H1 (cell line): ENCODE measurements at places on chromosomes 5 and 9.

DNA sequence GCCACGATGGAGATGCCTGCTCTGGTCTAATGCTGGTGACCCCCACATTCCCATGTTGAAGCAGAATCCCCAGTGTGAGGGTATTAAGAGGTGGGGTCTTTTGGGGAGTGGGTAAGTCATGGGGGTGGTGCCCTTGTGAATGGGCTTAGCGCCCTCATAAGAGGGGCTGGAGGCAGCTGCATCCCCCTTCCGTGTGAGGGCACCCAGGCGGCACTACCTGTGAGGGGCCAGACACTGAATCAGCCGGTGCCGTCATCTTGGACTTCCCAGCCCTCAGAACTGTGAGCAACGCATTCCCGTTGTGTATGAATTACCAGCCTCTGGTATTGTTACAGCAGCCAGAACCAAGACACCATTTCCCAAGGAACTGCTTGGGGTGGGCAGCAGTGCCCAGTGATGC, 27.0 kb upstream of the RNF130 start:
- H3K4me3 ChIP-seq, result no peak overlapping the region
- no peaks in the 10 kb centered on the region for H3K27me3 ChIP-seq
- no peak for DNase-seq

DNA sequence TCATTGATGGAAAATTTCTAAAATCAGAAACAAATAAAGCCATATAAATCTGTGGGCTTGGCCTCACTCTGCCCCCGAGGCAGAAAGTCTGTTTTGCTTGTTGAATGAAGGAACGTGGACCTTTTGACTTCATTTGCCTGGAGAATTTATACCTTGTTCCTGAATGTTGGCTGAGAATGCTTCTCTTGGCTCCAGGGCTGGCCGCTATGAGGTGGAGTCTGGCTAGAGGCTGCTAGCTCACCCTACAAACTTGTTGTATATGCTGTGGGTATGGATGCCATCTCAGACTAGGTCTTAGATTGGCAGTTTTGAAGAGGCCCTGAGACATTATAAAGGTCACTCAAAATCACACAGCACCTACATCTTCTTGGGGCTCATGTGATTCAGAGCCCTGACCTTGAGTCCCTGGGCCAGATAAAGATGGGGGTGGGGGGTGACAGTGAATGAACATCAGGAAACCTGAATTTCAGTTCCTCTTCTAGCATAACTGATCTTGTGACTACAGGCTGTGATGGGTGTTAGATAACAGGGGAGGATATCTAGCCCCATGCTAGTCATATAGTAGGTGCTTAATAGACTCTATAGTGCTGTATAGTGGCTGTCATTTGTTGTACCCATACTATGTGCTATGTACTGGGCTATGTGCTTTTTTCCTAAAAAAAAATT, 2.8 kb downstream of the GM2A start:
- H3K27me3 ChIP-seq, result no peaks in the 10 kb centered on the region
- no peak overlapping the region for H3K27ac ChIP-seq
- DNase-seq, result no peak
- peaks cover 7% of the 10 kb centered on the region for H3K4me1 ChIP-seq
- H3K36me3 ChIP-seq, result no peaks in the 10 kb centered on the region

DNA sequence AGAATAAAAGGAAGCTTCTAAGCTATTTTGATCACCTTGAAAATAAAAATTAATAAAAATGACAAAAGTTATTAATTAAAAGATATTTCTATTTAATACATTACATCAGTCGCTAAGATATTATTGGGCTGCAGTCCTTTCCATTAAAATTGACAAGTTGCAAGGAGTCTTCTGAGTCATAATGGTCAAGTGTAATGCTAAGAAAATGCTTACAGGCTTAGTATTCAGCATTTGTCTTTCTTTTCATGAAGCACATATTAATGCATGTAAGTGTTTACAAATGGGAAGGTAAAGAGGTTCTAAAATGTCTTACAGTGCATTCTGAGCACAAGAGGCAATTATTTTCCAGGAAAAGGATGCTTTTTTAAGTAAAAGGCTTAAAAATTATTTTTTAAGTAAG, 17.3 kb downstream of the SPINK9 start:
- no peaks in the 10 kb centered on the region for H3K4me1 ChIP-seq
- no peak overlapping the region for H3K27ac ChIP-seq
- DNase-seq, result no peak

- no peaks in the 10 kb centered on the region for H3K36me3 ChIP-seq
- H3K27ac ChIP-seq, result no peak overlapping the region
- no peak for DNase-seq
These were observed 10.5 kb upstream of the GALNT10 start for GRCh38 chr5:154179846-154180710.

- no peak overlapping the region for H3K27ac ChIP-seq
- DNase-seq, result no peak
- H3K27me3 ChIP-seq, result no peaks in the 10 kb centered on the region
- no peaks in the 10 kb centered on the region for H3K36me3 ChIP-seq
- no peak overlapping the region for H3K4me3 ChIP-seq
These were observed 89.8 kb downstream of the NTRK2 start for GRCh38 chr9:84759300-84759750.

DNA sequence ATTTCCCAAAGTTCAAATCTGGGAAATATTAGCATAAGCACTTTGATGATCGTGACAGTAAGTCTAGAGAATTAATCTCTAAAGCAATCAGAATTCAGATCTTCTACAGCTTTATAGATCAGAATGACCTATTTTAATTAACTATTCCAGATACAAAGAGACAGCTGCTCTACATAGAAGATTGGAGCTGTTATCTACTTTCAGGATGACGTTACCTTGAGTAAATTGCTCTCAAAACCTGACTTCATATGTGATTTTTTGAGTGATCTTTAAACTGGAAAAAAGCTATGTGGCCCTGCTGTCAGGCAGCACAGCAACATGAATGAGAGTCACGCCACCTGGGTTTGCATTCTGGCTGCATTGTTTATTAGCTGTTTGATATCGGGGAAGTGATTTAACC, 259.9 kb upstream of the CDH6 start:
- no peak for DNase-seq
- H3K27me3 ChIP-seq, result no peaks in the 10 kb centered on the region
- no peaks in the 10 kb centered on the region for H3K36me3 ChIP-seq
- H3K27ac ChIP-seq, result no peak overlapping the region
- no peak overlapping the region for H3K4me3 ChIP-seq
- H3K4me1 ChIP-seq, result peaks cover 3% of the 10 kb centered on the region; the same call in 1 of the 2 replicates
